Naive thymus-derived CD4-positive, alpha-beta T cell (primary cell): ENCODE measurements at places on chromosomes 1 and 21. TPM values are rescaled to one million over a fixed set of nuclear protein-coding genes. Genes with fewer than 3 reads are reported as not detected.
A peak's percentile ranks its signal among the peaks of the same experiment; 100 is the strongest.

GRCh38 chr1:71835442-71835813, 446.9 kb downstream of the NEGR1 start:
- H3K36me3 ChIP-seq, result no peaks in the 10 kb centered on the region
- H3K4me3 ChIP-seq, result no peak overlapping the region
- H3K27me3 ChIP-seq, result no peaks in the 10 kb centered on the region
- no peaks in the 10 kb centered on the region for H3K4me1 ChIP-seq
- DNase-seq, result no peak

TRMT1L gene
- 17.5 TPM for polyA plus RNA-seq

PRAMEF11 gene
- not detected for polyA plus RNA-seq

DNA sequence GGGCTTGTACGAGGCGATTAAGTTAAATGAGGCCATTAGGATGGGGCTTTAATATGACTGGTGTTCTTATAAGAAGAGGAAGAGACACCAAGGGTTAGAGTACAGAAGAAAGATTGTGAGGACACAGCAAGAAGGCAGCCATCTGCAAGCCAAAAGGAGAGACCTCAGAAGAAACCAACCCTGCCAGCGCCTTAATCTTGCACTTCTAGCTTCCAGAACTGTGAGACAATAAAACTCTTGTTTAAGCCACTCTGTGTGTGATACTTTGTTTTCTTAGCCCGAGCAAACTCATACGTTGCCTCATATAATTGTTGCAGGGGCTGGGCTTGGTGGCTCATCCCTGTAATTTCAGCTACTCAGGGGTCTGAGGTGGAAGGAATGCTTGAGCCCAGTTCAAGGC, 33.6 kb upstream of the RGS16 start:
- no peak for DNase-seq
- H3K4me1 ChIP-seq, result no peaks in the 10 kb centered on the region
- no peak overlapping the region for H3K27ac ChIP-seq
- H3K36me3 ChIP-seq, result no peaks in the 10 kb centered on the region
- H3K4me3 ChIP-seq, result no peak overlapping the region
- H3K27me3 ChIP-seq, result no peaks in the 10 kb centered on the region

DNA sequence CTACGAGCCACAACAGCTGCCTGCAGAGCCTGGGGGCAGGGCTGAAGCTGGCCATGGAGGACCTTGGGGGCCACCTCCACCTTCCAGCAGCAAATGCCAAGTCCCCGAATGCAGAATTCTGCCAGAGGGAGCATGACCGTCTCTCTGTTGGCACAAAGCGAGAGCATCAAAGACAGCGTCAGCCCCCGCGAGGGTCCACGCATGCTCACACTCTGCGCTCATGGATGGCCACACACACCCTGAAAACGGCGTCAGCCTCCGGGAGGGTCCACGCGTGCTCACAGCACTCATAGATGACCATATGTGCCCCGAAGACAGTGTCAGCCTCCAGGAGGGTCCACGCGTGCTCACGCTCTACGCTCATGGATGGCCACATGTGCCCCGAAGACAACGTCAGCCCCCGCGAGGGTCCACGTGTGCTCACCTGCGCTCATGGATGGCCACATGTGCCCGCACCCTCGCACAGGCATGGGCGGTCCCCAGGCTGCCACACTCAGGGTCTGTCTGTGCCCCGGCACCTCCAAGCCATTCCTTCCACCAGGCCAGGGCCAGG, 46.5 kb downstream of the MORN1 start:
- H3K4me3 ChIP-seq, result no peak overlapping the region
- no peaks in the 10 kb centered on the region for H3K27me3 ChIP-seq
- no peak for DNase-seq
- no peak overlapping the region for H3K27ac ChIP-seq
- H3K4me1 ChIP-seq, result no peaks in the 10 kb centered on the region
- H3K36me3 ChIP-seq, result no peaks in the 10 kb centered on the region

- no peak for DNase-seq
- H3K36me3 ChIP-seq, result no peaks in the 10 kb centered on the region
- H3K4me1 ChIP-seq, result no peaks in the 10 kb centered on the region
- H3K27me3 ChIP-seq, result no peaks in the 10 kb centered on the region
- no peak overlapping the region for H3K27ac ChIP-seq
These were observed 10.8 kb upstream of the EXTL1 start for GRCh38 chr1:26010825-26011224.

DNA sequence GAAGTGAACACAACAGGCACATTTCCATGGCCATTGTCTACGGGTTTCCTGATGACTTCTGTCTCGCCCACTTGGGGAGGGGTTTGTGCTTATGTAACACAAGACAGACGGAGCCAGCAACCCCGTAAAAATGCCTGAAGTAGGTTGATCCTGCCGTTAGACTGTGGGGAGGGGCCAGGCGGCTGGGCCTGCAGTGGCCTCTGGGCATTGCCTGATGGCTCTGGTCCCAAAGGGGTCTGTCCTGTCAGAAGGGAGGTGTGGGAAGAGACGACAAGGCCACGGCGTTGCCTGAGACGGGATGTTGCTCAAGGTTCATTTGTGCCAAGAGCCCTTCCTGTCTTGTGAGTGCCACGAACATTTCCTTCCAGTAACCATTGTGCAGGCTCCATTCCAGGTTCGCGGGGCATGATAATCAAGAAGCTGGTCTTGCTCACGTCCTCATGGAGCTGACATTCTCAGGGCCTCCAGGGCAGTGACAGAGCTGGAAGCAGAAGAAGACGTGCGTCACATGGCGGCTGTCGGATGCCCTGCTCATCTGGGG, 44.7 kb downstream of the ABCG1 start:
- no peaks in the 10 kb centered on the region for H3K36me3 ChIP-seq
- no peak for DNase-seq
- H3K27ac ChIP-seq, result no peak overlapping the region
- no peaks in the 10 kb centered on the region for H3K27me3 ChIP-seq
- H3K4me1 ChIP-seq, result peaks cover 15% of the 10 kb centered on the region
- H3K4me3 ChIP-seq, result no peak overlapping the region

LCE1D gene
- not detected for polyA plus RNA-seq

LORICRIN gene
- polyA plus RNA-seq, result not detected

GRCh38 chr1:172895050-172895460, 155.7 kb downstream of the TNFSF18 start:
- H3K4me3 ChIP-seq, result peak overlapping the region; percentile 41
- peak overlapping the region; percentile 55 for H3K27ac ChIP-seq
- peaks cover 21% of the 10 kb centered on the region for H3K4me1 ChIP-seq
- H3K27me3 ChIP-seq, result no peaks in the 10 kb centered on the region
- DNase-seq, result peak; percentile 56
- H3K36me3 ChIP-seq, result no peaks in the 10 kb centered on the region

DNA sequence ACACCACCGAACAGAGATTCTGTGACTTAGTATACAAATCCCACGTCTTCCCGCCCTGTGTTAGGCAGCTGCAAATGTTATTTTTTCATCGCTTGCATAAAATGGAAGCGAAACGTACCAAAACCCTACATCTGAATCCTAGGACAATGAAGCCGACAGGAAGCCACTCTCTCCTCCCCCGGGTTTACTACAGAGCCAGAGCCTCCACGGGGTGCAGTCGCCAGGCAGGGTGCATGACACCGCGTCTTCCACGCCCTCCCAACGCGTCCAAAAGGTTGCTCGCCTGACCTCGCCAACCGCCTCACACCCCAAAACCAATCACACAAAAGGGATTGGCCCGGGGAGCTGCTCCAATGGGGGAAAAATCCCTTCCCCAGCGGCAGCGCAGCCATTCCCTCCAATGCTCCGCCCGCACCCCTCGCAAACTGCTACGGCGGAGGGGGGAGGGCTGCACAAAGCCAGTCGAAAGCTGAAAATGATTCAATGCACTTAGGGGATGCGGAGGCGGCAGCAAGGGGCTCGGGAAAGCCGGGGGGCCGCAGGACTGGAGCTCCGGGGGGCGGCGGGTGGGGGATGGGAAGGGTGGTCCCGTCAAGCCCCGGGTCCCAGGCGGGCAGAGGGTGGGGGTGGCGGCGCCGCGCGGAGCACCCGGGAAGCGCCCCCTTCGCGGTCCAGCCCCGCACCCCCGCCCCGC, 701 bp downstream of the CEP170 start:
- no peaks in the 10 kb centered on the region for H3K27me3 ChIP-seq
- H3K36me3 ChIP-seq, result peaks cover 12% of the 10 kb centered on the region

DNA sequence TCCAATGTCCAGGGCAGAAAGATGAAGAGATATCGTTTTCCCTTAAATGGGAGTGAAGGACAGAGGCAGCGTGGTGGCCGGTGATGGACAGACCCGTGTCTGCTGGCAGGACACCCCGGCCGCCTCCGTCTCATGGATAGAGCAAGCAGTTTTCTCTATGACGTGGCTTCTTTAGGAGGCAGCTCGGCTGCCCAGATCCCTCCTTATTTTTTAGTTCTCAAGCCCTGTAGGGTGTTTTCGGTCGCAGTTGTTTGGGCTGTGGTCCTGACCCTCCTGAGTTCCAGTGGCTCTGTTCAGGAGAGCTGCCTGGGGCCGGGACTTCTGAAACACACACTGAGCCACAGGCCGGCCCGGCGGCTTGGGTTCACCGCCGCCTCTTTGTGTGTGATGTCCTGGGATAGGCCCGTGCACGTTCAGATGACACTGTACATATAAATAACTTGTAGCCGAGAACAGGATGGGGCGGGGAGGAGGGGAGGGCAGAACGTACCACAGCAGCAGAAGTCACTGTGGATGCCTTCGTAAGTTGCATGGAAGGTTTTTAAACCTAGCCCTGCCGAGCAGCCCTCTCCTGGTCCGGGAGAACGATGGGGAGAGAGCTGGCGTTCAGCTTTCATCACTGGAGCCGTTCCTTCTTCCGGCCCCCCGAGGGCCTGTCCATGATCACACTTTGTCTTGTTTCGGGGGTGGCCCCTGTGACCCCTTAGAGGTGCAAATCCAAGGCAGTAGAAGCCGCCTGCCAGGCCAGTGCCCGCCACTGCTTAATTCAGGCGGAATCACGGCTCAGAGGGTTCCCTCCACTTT, 65.2 kb downstream of the SIK1 start:
- no peaks in the 10 kb centered on the region for H3K27me3 ChIP-seq
- peak; percentile 77 for DNase-seq
- H3K4me3 ChIP-seq, result peak overlapping the region; percentile 54
- no peaks in the 10 kb centered on the region for H3K36me3 ChIP-seq

GABRD gene
- polyA plus RNA-seq, result not detected

GRCh38 chr1:159179906-159180305, 8.5 kb downstream of the CADM3 start:
- H3K4me1 ChIP-seq, result no peaks in the 10 kb centered on the region
- H3K4me3 ChIP-seq, result no peak overlapping the region
- no peak for DNase-seq
- H3K36me3 ChIP-seq, result no peaks in the 10 kb centered on the region
- no peak overlapping the region for H3K27ac ChIP-seq

DNA sequence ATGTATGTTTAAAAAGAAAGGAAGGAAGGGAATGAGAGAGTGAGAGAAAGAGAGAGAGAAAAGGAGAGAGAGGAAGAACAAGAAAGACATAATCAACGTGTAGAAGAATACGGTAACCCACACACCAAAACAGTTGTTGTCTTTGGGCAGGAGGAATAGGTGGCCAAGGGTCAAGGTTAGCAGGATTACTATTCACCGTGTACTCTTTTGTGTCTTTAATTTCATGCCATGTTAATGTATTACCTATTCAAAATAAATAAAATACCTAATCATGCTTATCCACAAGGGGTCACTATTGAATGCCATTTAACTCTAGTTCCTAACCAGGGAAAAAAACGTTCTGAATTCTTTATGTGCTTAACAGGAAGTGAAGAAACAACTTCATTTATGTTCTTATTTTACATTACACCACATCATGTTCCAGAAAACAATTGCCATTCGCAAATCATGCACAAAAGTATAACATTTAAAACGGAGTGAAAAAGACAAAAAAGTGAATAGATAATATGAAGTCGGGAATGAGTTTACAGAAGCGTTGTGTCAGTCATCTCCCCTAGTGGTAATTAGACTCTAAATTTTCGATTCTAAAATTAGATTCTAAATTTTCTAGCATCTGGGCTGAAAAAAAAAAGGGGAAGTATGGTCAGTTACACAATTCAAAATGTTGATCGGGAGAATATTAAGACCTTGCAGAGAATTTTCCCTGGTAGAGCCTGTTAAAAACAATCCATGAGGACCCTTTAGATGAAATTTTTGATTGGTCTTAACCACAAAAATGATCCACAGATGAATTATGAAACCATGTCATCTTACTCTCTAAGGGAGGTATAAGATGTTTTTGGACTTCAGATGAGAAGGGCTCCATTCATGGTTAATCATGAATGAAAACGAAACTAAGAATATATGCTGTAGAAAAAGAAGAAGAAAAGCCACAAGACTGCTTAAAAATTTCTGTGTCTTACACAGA, 700 bp upstream of the KMO start:
- peak; percentile 61 for DNase-seq
- H3K4me1 ChIP-seq, result peaks cover 4% of the 10 kb centered on the region
- no peaks in the 10 kb centered on the region for H3K36me3 ChIP-seq
- peak overlapping the region; percentile 71 for H3K4me3 ChIP-seq
- H3K27ac ChIP-seq, result peak overlapping the region; percentile 54

DNA sequence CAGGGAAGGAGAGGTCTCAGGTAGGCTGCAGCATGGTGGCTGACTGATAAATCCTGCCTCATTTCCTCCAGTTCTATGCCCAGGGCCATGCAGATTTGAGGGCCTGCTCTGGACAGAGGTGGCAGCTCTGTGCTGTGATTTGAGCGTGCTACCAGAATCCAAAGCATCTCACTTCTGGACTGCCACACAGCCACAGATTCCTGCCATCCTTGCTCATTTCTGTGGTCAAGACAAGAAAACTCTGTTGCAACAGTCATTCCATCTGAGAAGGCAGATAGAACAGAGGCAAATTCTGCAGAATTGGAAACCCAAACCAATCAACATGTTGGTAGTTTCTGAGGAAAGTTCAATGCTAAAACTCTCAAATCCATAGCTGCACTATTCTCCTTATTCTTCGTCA, 102.8 kb upstream of the GALNT2 start:
- no peaks in the 10 kb centered on the region for H3K36me3 ChIP-seq
- no peak for DNase-seq
- H3K27ac ChIP-seq, result no peak overlapping the region
- H3K4me3 ChIP-seq, result no peak overlapping the region

DNA sequence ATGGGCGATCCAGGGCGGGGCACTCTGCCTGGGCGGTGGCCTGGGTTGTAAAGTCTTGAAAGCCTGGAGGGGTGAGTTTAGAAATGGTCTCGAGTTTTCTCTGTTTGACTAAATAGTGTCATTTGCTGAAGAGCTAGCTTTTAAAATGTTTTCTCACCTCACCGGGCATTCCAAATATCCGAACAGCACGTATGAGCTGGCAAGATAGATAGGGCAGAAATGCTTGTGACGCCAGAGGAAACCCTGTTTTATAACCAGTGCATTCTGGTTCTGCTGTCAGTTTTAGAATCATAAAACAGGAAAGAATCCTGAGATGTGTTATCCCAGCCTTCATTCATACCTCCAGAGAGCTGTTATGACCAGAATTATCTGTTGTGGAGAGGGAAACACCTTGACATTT, 725 bp downstream of the RTCA start:
- no peaks in the 10 kb centered on the region for H3K36me3 ChIP-seq
- peak; percentile 16 for DNase-seq
- H3K27ac ChIP-seq, result peak overlapping the region; percentile 88
- H3K4me3 ChIP-seq, result peak overlapping the region; percentile 88
- no peaks in the 10 kb centered on the region for H3K27me3 ChIP-seq
